ENCODE measurements at places on chromosomes 3 and 15.

DNA sequence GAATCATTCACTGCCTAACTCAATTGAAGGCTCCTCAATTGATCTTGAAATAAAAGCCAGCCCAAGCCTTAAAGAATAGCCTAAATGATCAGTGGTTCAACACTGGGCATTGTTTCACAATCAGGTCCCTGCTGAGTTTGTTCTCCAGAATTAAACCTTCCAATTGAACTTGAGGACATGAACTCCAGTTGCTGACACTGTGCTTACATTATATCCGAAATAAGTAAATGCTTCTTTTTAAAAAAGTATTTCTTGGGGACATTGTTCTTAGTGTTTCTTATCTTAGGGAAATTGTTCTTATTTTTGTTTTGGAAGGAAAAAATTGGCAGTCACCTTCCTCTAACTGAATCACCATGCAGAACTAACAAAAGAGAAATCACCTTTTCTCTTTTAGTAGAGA lies 450.2 kb downstream of the RBMS3 start:
- DNase-seq: peak; percentile 71

DNA sequence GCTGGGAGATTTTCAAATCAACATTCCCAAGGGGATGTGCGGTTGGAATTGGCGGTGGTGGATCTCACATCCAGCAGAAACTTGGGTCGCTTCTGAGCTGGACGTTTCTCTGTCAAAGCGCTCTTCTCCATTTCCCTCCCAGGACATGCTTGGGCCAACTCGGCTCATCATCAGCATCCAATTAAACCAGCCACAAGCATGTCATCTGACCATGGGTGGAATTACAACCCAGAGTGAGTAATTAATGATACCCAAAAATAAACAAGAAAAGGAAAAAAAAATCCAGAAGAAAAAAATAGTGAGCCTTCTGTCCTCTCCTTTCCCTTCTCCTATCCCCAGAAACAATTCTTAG lies 111.2 kb downstream of the XXYLT1 start:
- no peak for DNase-seq

DNA sequence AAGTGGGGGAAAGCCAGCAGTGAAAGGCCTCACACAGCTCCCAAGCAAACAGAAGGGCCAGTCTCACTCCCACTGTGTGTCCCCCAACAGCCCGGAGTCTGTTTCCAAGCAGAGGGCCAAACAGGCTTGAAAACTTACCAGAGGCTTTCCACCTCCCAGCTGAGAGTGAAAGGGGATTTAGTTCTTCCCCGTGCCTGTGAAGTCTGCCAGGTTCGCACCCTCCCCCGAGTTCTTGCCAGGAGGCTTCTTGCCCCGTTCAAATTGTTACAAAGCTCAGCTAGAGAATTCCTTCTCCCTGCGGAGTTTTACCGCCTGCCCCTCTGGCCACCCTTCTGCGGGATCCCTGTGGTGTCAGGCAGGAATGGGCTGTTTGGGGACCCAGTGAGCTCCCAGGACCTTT lies 68.0 kb upstream of the WNT7A start:
- no peak for DNase-seq

DNA sequence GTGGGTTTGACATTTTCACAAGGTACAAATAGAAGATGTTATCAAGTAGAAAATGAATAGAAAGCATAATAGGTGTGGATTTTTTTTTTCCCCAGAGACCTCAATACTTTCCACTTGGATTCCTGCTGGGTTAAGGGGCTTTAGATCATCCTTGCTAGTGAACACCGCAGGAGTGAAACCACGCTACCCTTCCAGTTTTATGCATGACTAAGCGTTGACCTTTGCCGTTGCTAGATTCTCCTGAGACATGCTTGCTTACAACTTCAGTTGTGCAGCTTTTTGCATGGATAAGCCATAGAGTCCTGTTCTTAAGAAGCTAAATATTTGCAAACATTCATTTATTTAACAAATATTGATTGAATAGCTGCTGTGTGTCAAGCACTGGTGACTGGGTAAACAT lies 299.7 kb upstream of the LMCD1 start:
- peak; percentile 17 for DNase-seq

DNA sequence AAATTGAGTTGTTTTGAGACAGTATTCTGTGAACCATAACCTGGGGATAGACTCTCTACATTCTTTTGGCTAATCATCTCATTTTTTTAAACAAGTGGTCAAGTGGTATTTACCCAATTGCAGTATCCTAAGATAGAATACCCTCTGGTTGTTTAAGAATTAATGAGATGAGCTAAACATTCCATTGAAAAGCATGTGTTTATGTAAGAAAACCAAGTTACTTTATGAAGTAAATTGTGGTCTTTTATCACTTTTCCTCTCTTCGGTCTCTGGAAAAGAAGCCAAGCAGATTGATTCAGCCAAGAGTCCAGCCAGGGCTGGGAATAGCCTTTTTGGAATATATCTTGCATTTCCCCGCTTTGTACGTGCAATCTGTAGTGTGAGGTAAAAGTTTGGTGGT lies 185.7 kb upstream of the TOPAZ1 start:
- no peak for DNase-seq

DNA sequence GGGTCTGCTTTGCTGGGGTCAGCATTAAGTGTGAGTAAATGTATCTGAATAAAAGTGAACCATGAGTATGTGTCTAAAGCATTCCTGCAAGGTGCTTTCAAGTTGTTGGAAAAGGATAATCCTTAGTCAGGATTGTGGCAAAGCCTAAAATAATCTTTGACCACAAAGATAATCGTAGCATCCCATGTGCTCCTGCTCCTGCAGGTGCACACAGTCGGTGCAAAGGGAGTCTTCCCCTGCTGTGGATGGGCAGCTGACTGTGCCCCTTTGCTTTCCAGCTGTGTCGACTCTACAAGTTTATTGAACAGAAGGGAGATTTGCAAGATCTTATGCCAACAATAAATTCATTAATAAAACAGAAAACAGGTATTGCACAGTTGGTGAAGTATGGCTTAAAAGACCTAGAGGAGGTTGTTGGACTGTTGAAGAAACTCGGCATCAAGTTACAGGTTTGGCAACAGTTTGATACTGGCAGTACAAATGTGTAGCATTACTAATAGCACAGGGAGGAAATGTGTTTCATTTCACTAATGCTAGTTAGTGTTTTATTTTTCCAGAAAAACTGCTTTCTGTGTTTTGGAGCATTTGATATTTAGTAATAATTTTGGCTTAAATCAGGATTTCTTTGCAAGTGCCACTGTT lies 22.6 kb downstream of the SRP14 start:
- DNase-seq: peak; percentile 21

- DNase-seq: peak; percentile 31
These were observed 28.1 kb downstream of the NR1I2 start for GRCh38 chr3:119810018-119810435.

GRCh38 chr3:37041546-37042195 lies 48.4 kb downstream of the MLH1 start:
- DNase-seq: no peak

Measured in fibroblast of pulmonary artery (primary cell).